ENCODE measurements at places on chromosomes 16 and 17. TPM values are rescaled to one million over a fixed set of nuclear protein-coding genes. Genes with fewer than 3 reads are reported as not detected.

Gene ANKS4B
- 23.2 TPM for polyA plus RNA-seq

DNA sequence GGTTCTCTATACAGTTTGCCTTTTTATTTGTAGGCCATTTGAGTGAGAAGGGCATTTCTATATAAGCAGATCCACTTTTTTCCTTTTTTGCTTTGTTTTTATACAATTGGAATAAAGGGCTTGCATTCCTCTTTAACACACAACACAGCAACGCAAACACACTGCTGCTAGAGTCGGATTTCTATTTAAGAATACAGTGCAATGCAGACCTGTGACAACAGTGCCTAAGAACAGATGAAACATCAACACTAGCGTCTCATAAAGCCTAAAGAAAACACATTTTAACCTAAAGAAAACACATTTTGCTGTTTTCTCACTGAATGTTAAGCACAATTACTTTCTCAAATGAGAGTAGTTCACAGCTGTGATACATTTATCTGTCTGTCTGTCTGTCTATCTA is 1141.1 kb downstream of the CDH11 start:
- no peak overlapping the region for H3K4me3 ChIP-seq
- H3K36me3 ChIP-seq: no peaks in the 10 kb centered on the region
- H3K27me3 ChIP-seq: no peaks in the 10 kb centered on the region
- H3K27ac ChIP-seq: no peak overlapping the region
- DNase-seq: no peak

GRCh38 chr16:8611886-8612600 is 9.5 kb upstream of the METTL22 start:
- H3K27me3 ChIP-seq: no peaks in the 10 kb centered on the region
- H3K27ac ChIP-seq: no peak overlapping the region
- DNase-seq: no peak
- no peak overlapping the region for H3K4me3 ChIP-seq
- H3K4me1 ChIP-seq: no peaks in the 10 kb centered on the region

DNA sequence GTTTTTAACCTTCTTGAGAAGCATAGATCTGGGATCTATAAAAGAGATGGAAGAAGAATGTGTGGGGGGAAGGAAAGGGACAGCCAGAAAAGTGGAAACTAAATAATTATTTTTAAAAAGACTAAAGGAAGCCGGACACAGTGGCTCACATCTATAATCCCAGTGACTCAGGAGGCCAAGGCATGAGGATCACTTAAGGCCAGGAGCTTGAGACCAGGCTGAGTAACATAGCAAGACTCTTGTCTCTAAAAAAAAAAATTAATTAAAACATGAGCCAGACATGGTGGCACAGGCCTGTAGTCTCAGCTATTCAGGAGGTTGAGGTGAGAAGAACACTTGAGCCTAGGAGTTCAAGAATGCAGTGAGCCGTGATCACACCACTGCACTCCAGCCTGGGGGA is 335.1 kb downstream of the GRIN2A start:
- no peak overlapping the region for H3K4me3 ChIP-seq
- no peaks in the 10 kb centered on the region for H3K27me3 ChIP-seq
- H3K4me1 ChIP-seq: no peaks in the 10 kb centered on the region

DNA sequence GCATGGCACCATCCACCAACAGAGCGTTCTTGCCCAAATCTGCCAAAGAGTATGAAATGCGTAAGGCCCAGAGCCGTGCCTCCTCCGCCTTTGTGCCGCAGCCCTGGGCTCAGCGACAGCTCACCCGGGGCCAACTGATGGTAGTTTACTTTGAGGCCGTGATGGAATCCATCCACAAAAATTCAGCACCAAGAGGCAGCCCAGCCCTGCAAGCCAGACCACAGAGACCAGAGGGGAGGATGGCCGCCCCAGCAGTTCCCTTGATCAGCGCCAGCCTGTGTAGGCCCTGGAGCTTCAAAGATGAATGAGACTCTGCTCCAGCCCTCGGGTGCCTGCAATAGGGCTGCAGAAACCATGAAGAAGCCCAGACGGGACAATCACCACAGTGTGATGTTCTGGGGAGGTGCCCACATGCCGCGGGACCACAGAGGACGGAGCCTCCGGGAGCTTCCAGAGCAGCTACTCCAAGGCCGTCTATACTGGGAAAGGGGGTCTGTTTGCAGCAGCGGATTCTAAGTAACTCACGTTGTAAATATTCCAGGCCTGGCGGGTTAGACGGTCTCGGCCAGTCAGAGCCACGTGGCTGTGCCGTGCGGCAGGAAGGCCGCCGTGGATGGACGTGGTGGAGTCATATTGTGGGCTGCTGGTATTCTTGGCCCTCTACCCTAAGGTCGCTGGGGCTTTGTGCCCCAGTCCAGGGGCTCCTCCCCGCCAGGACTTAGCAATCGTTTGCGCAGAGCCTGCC is 80.3 kb downstream of the RBFOX3 start:
- no peaks in the 10 kb centered on the region for H3K4me1 ChIP-seq
- no peak overlapping the region for H3K4me3 ChIP-seq
- DNase-seq: no peak
- H3K27ac ChIP-seq: no peak overlapping the region

Gene TERB1
- polyA plus RNA-seq: not detected

- no peak overlapping the region for H3K4me3 ChIP-seq
- no peak overlapping the region for H3K27ac ChIP-seq
- H3K4me1 ChIP-seq: no peaks in the 10 kb centered on the region
- no peak for DNase-seq
- H3K27me3 ChIP-seq: no peaks in the 10 kb centered on the region
These were observed 44.5 kb downstream of the ZNRF1 start for GRCh38 chr16:75043175-75043895.
